ENCODE measurements at places on chromosomes 16 and 17. TPM values are rescaled to one million over a fixed set of nuclear protein-coding genes. Genes with fewer than 3 reads are reported as not detected.

DNA sequence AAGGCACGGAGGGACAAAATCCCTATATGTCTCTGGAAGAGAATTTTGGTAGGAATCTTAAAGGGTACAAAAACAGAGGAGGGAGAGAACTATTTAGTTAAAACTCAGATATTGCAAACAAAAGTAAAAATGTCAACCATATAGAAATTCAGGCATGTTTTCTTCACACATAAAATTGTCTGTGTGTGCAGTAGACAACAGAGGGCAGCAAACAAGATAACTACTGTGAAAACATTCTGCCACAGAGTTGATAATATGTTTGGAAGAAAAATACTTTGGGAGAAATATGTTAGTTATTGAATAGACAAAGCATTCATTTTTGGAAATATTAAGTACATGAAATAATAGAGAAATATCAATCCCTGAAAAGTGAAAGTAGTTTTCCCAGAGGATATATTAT, 56.2 kb downstream of the SNX11 start:
- H3K4me1 ChIP-seq = peaks cover 3% of the 10 kb centered on the region
- no peak for DNase-seq
- no peak overlapping the region for H3K4me3 ChIP-seq
- H3K36me3 ChIP-seq = no peaks in the 10 kb centered on the region
- no peak overlapping the region for H3K27ac ChIP-seq
- H3K27me3 ChIP-seq = no peaks in the 10 kb centered on the region

Gene PRR35
- not detected for total RNA-seq

Gene ERBB2
- total RNA-seq = 172 TPM

GRCh38 chr17:20154286-20155000, 145.3 kb downstream of the SPECC1 start:
- no peak overlapping the region for H3K4me3 ChIP-seq
- H3K27ac ChIP-seq = no peak overlapping the region
- H3K36me3 ChIP-seq = no peaks in the 10 kb centered on the region
- no peaks in the 10 kb centered on the region for H3K4me1 ChIP-seq
- no peaks in the 10 kb centered on the region for H3K27me3 ChIP-seq

DNA sequence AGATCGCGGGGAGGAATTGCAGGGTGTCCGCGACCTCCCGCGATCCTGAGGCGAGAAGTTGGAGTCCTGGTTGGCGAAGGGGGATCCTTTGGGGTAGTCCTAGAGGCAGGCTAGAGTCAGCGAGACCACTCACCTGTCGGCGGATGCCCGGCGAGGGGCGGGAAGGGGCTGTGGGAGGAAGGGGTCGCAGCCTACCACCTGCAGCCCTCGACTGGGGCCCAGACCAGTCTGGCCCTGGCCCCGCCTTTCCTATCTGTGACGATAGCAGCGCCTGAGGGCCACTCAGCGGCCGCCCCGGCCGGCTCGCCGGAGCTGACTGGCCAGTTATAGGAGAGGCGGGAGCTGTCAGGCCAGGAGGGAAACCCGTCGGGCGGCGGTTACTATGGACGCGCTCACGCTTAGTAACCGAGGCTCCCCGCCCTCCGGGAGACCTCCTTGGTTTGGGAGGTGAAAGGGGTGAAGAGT, at the start of gene TEKT3:
TSS of gene TEKT3 (minus strand) at position 213 of the 465 bp plus-strand sequence. CDS start 10,012 bp downstream, outside the sequence.
- no peaks in the 10 kb centered on the region for H3K27me3 ChIP-seq
- DNase-seq = peak; percentile 37
- H3K4me3 ChIP-seq = peak within 1 kb of the TSS; percentile 17
- H3K36me3 ChIP-seq = no peaks in the 10 kb centered on the region
- H3K4me1 ChIP-seq = no peaks in the 10 kb centered on the region
- no peak within 1 kb of the TSS for H3K27ac ChIP-seq

DNA sequence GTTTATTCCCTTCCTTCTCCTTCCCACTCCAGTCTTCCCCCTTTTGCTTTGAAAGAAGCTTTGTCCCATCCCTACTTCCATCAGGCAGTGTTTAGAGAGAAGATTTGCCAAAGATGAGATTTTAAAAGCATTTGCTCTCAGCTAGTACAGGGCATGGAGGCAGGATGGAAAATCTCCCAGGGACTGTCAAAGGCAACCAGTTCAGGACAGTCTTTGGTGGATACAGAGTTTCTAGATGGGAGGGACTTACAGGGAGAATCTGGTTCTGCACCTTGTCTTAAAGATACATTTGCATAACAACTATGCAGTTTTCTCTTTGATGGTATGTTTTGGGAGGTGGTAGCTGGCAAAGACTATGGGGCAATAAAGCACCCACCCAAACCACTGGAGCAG, 26.2 kb downstream of the CHD9 start:
- H3K4me1 ChIP-seq = peaks cover 13% of the 10 kb centered on the region
- H3K4me3 ChIP-seq = no peak overlapping the region
- H3K36me3 ChIP-seq = no peaks in the 10 kb centered on the region
- DNase-seq = no peak
- H3K27ac ChIP-seq = peak overlapping the region; percentile 78

- no peak for DNase-seq
- no peaks in the 10 kb centered on the region for H3K27me3 ChIP-seq
- no peak overlapping the region for H3K4me3 ChIP-seq
- H3K36me3 ChIP-seq = peaks cover 40% of the 10 kb centered on the region
- H3K4me1 ChIP-seq = peaks cover 2% of the 10 kb centered on the region
Measured at GRCh38 chr16:4882000-4882632, 34.8 kb downstream of the UBN1 start.

Gene EXOC3L1
- 1.1 TPM for total RNA-seq

DNA sequence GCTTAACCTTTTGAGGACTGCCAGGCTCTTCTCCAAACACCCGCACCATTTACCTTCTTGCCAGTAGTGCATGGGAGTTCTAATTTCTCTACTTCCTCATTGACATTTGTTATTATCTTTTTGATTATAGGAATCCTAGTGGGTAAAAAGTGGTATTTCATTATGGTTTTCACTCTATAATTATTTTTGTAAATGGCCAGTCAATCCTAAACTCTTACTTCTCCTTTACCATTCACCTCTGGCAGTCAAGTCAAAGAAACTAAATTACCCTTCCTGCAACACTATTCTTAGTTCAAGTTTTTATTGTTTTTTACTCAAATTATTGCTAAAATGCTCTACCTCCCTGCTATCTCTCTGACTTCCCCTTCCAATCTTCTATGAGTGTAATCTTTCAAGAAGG, 29.8 kb upstream of the ANKFY1 start:
- DNase-seq = no peak
- no peak overlapping the region for H3K27ac ChIP-seq
- no peaks in the 10 kb centered on the region for H3K36me3 ChIP-seq
- H3K4me1 ChIP-seq = no peaks in the 10 kb centered on the region
- H3K27me3 ChIP-seq = no peaks in the 10 kb centered on the region

- H3K4me1 ChIP-seq = no peaks in the 10 kb centered on the region
- H3K27ac ChIP-seq = no peak overlapping the region
- no peak overlapping the region for H3K4me3 ChIP-seq
- H3K36me3 ChIP-seq = no peaks in the 10 kb centered on the region
- no peaks in the 10 kb centered on the region for H3K27me3 ChIP-seq
Measured at GRCh38 chr17:58452738-58453137, 35.4 kb upstream of the RNF43 start.

- no peak for DNase-seq
- peaks cover 1% of the 10 kb centered on the region for H3K27me3 ChIP-seq
- peaks cover 4% of the 10 kb centered on the region for H3K4me1 ChIP-seq
- H3K4me3 ChIP-seq = peak overlapping the region; percentile 3
- no peaks in the 10 kb centered on the region for H3K36me3 ChIP-seq
Measured at GRCh38 chr17:4785311-4786105, 656 bp downstream of the VMO1 start.

Gene ENPP7
- total RNA-seq = not detected

GRCh38 chr16:287298-287811, 4.4 kb downstream of the PDIA2 start:
- H3K4me3 ChIP-seq = no peak overlapping the region
- H3K27ac ChIP-seq = no peak overlapping the region
- H3K27me3 ChIP-seq = no peaks in the 10 kb centered on the region
- no peak for DNase-seq
- no peaks in the 10 kb centered on the region for H3K4me1 ChIP-seq

- H3K4me1 ChIP-seq = no peaks in the 10 kb centered on the region
- no peaks in the 10 kb centered on the region for H3K36me3 ChIP-seq
- no peak for DNase-seq
- no peaks in the 10 kb centered on the region for H3K27me3 ChIP-seq
- H3K4me3 ChIP-seq = no peak overlapping the region
Measured at GRCh38 chr17:45426561-45426960, 6.1 kb downstream of the ARHGAP27 start.

GRCh38 chr17:48570325-48571023, 7.7 kb downstream of the HOXB4 start:
- H3K27ac ChIP-seq = no peak overlapping the region
- no peak for DNase-seq
- H3K4me1 ChIP-seq = no peaks in the 10 kb centered on the region

DNA sequence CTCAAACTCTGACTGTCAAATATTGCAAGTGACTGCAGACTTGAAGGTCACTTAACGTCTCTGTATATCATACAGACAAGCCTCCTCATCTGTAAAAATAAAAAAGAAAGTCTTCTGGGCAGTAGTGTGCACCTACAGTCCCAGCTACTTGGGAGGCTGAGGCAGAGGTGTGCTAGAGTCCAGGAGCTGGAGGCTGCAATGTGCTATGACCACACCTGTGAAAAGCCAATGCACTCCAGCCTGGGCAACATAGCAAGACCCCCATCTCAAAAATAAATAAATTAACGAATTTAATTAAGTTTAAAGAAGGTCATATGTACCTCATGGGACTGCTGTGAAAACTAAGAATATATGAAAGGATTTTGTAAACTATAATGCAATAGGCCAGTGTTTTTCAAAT, 35.0 kb upstream of the C17orf78 start:
- no peak overlapping the region for H3K27ac ChIP-seq
- H3K4me1 ChIP-seq = no peaks in the 10 kb centered on the region
- H3K36me3 ChIP-seq = no peaks in the 10 kb centered on the region

GRCh38 chr16:4800290-4801041, 2.0 kb downstream of the ROGDI start:
- no peak overlapping the region for H3K4me3 ChIP-seq
- peak; percentile 58 for DNase-seq

DNA sequence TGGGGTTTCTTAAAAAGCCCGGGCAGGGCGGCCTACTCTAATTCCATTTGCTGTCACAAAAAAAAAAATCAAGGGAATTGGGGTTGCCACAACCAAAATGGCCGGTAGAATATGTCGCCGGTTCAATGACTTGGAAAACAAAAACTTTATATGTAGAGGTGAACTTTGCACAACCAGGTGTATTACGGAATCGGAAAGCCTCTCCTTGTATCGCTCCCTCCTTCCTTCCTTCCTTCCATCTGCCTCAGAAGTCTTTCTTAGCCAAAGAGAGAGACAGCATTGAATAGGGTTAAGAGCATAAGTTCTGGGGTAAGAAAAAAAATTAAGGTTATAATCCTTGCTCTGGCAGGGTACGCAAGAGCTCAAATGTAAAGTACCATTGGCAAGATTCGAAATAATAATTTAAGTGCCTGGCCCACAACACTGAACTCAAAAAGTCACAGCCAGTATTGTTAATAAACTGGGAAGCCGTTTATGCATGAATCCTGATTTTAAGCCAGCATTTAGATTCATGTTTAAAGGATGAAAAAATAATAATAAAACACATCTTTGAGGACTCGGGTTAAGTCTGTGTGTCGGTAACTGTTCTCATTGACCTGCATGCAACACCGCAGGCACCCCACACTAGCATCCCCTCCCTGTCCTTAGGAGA, 522 bp upstream of the GLG1 start:
- DNase-seq = no peak
- peaks cover 5% of the 10 kb centered on the region for H3K4me1 ChIP-seq
- no peaks in the 10 kb centered on the region for H3K27me3 ChIP-seq
- peak overlapping the region; percentile 93 for H3K4me3 ChIP-seq
- peak overlapping the region; percentile 92 for H3K27ac ChIP-seq

DNA sequence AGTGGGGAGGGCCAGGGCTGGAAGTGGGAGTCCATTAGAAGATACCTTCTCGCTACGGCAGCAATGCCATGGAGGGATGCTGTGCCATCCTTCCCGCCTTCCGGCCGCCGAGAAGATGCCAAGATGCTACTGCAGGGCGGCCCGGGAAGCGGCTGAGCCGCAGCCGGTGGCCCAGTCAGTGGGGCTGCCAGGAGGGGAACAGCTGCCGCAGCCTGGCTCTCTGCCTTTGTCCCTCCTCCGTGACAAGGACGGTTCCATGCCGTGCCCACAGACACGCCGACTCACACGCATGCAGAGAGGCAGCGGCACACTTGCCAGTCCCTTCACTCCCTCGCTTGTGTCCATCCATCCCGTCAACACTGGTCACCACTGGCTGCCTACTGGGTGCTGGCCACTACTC, 20.2 kb upstream of the NCBP3 start:
- no peaks in the 10 kb centered on the region for H3K4me1 ChIP-seq
- H3K36me3 ChIP-seq = no peaks in the 10 kb centered on the region
- H3K27ac ChIP-seq = no peak overlapping the region
- no peak overlapping the region for H3K4me3 ChIP-seq
- DNase-seq = no peak
- no peaks in the 10 kb centered on the region for H3K27me3 ChIP-seq

GRCh38 chr17:78390241-78391050, 12.0 kb downstream of the PGS1 start:
- DNase-seq = no peak
- no peaks in the 10 kb centered on the region for H3K36me3 ChIP-seq
- no peaks in the 10 kb centered on the region for H3K27me3 ChIP-seq
- H3K4me3 ChIP-seq = no peak overlapping the region

GRCh38 chr17:49227436-49228261, 2.9 kb downstream of the PHOSPHO1 start:
- H3K4me3 ChIP-seq = no peak overlapping the region
- no peak overlapping the region for H3K27ac ChIP-seq
- no peaks in the 10 kb centered on the region for H3K36me3 ChIP-seq
- peaks cover 5% of the 10 kb centered on the region for H3K4me1 ChIP-seq
- no peaks in the 10 kb centered on the region for H3K27me3 ChIP-seq

- no peaks in the 10 kb centered on the region for H3K27me3 ChIP-seq
- H3K4me3 ChIP-seq = no peak overlapping the region
- H3K36me3 ChIP-seq = no peaks in the 10 kb centered on the region
- no peaks in the 10 kb centered on the region for H3K4me1 ChIP-seq
Measured at GRCh38 chr17:53472586-53472985, 350.1 kb upstream of the KIF2B start.

Gene RAB37
- total RNA-seq = 1.6 TPM

- H3K27me3 ChIP-seq = no peaks in the 10 kb centered on the region
- H3K4me1 ChIP-seq = no peaks in the 10 kb centered on the region
- H3K36me3 ChIP-seq = no peaks in the 10 kb centered on the region
- H3K4me3 ChIP-seq = no peak overlapping the region
- H3K27ac ChIP-seq = no peak overlapping the region
Measured at GRCh38 chr16:21991621-21992020, 9.3 kb downstream of the PDZD9 start.
